ENCODE measurements at places on chromosomes 7 and 10.

GRCh38 chr7:130272381-130273080, 5.9 kb downstream of the CPA2 start:
- no peak for DNase-seq

- no peak for DNase-seq
These were observed 94.9 kb downstream of the ZMIZ1 start for GRCh38 chr10:79163666-79163975.

GRCh38 chr7:4959306-4959705, 319 bp upstream of the MMD2 start:
- no peak for DNase-seq

- DNase-seq, result no peak
These were observed 26.7 kb downstream of the GLI3 start for GRCh38 chr7:42210333-42210732.

DNA sequence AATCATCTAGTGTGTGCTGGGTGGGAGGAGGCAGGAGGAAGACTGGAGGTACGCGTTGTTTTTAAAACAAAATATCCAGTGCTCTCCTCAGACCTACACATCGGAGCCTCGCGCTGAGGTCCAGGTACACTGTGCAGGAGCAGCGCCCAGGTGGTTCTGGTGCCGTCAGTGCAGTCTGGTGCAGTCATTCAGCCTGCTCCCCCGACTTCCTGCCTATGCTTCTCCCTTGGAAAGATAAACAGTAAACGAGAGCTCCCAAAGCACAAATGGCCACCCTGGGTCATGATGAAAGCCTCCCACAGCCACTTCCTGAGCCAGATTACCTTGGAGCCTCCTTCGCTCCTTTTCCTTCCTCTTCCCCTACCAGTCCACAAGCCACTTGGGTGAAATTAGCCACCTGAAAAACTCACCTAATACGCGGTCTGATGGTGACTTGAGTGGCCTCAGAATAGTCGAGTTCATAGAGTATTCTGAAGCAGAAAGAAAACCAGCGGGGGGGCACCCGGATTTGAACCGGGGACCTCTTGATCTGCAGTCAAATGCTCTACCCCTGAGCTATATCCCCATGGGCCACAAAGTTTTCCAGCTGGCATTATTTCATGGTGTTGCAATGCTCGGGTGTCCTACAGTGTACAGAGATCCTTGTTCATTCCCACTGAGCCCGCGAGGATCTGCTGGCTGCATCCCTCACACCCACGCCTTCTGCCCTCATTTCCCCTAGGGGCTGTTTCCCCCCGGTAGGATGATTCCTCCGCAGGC, 82.5 kb downstream of the ZNF467 start:
- no peak for DNase-seq

- no peak for DNase-seq
These were observed 384.7 kb upstream of the KCND2 start for GRCh38 chr7:119888251-119888650.

DNA sequence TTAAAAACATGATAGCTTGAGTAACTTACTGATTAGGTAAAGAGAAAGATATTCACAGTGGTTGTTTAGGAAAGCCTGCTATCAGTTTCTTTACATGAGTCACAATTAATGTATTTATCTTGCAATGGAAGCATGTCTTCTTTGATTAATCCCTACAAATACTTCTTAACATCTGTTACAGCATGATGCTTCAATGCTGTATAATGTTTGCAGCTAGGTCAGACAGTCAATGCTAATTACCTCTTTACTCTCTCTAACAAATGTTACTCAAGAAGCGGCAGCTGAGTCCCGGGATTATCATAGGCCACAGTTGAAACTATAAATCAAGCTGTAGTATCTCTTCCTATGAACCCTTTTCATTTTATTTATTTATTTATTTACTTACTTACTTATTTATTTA, 33.2 kb downstream of the ACBD5 start:
- DNase-seq, result no peak

GRCh38 chr7:27409311-27409710, 166.7 kb downstream of the EVX1 start:
- DNase-seq, result no peak

DNA sequence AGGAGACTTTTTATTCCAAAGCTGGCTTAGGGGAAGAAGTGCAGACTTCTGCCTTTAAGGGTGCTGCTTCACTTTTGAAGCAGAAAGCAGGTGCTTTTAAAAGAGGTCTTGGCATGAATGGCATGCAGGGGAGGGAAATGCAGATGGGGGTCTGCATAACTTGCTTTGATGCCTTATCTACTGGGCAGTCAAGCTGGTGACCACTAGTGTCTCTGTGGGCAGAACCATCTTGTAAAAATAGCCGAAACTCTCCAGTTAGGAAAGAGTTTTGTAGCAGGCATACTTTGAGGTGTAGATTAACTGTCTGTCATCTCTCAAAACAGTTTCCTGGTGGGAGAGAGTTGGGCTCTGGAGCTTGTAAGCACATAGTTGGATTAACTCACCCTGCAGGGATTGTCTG, 9.9 kb upstream of the CTNNA3 start:
- no peak for DNase-seq

DNA sequence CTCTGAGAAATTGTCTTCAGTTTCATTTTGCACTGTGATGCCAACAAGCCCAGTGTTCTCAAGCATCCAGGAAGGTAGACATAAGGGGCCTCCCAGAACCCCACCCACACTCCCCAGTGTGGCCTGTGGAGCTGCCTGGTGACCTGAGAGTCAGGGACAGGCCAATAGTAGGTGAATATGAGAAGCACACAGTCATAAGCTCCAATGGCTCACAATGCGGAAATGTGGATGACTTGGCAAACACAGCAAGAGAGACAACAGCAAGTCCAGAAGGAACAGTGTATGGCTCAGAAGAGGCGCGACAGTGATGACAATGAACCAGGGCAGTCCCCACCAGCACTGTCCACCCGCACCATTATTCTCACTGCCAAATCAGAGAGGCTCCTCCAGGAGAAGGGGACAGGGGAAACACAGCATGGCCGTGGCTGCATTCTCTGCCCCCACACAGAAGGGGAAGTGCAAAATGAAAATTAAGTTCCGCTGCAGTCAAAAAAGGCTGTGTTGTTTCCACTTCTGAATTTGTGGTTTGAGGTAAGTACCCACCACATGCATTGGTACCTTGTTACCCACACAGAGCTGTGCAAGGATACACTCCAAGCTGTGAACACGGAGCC, 419.8 kb downstream of the GRID1 start:
- no peak for DNase-seq

DNA sequence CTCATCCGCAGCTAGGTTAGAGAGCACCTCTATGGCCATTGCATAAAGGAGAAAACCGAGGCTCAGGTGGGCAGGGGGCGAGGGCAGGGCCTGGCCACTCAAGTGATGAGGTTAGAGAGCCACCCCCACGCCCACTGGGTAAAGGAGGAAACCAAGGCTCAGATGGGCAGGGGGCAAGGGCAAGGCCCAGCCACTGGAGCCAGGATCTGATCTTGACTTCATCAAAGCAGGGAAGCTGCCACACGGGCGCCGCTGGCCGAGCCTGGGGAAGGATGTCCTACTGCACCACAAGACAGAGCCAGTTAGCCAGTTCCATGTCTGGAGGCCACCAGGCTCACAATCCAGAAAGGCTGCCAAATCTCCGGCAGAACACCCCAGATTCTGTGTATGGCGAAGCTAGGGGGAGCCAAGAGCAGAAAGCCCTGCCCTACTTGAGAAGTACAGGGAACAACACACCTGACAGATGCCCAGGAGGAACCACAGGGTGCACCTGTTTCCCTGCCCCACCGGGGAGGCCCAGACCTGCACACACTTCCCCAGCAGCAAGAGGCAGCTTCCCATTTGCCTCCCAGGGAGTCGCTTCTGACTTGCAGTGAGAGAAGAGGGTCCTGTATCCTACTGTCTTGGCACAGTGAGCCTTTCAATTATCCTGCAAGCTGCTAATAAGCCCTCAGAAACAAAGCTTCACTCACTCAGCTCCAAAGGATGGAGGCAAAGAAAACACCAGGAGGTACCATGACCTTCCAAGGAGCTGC, 101.9 kb downstream of the TNS3 start:
- DNase-seq, result no peak

GRCh38 chr10:49255883-49256282, 43.1 kb upstream of the C10orf71 start:
- no peak for DNase-seq

- no peak for DNase-seq
These were observed 40.6 kb upstream of the WAC start for GRCh38 chr10:28492116-28492920.

DNA sequence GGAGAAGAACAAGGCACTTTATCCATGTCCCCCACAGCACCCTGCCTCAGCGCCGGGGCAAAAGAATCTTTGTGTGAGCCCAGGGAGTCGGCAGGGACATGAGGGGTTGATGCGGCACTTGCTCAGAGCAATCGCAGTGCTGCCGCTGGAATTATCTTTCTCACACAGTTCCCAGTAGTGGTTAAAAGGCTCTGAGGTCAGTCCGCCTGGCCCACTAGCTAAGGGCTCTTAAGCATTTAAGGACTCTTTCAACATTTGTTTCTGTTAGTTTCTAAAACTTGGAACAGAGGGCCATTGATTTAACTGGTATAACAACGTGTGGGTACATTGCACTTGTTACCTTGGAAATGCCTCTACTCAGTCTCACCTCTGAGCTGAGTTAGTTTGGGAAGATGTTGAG, 208.0 kb upstream of the C7orf33 start:
- no peak for DNase-seq

GRCh38 chr7:140643416-140643815, 2.8 kb upstream of the DENND2A start:
- no peak for DNase-seq

DNA sequence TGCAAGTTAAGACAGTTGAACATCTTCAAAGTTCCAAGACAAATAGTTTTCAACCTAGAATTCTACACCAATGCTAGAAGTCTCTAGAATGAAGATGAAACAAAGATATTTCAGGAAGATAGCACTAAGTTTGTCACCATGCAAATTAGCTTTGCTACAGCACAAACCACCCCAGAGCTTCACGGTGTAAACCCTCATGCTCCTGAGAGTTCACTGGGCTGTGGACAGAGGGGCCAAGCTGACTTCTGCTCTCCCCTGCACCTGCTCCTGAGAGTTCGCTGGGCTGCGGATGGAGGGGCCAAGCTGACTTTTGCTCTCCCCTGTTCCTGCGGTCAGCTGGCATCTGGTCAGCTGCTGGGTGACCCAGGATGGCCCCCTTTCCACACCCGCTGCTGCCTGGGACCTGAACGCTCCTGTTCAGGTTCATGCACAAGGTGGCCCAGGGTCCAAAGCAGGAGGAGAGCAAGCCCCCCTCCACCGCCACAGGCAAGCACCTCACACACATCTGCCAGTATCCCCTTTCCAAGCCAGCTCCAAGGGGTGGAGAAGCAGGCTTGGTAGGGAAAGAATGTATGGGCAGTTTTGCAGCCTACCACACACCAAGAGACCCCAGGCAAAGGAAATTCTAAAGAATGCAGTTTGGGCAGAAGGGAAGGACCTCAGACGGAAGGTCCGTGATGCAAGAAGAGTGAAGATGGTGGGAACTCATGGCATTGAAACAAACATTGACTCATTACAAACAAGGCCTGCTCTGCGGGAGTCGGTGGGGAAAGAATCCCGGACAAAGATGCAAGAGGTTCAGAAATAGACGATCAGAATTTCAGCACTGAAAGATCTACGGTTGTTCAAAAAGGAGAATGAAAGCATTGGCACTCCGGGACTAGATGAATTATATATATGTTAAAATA, 137.8 kb upstream of the PPP2R2D start:
- no peak for DNase-seq

- no peak for DNase-seq
These were observed 7.0 kb downstream of the WDR91 start for GRCh38 chr7:135204341-135204749.

DNA sequence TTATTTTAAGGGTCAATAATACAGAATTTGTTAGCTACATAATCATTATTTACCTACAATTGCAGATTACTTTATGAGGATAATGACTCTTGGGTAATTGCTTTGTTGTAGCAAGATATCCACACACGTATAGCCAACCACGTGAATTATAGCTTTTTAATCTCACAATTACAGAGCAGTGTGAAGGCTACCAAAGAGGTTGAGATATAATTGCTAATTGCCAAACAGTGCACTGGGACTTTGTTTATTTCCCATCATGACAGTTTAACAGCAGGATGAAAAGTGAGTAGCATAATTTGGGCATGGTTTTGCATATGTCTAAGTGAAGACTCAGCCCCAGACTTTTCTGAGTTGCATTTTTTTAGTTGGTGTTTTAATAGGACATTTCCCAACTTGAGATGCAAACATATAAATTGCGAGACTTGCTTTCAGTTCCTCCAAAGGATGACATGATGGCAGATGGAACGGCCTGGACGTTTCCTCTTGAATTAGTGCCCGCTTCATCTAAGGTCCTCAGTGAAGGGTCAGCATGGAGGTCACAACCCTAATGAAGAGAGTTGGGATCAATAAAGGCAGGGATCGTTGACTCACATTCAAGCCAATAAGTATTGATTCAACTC, 180.7 kb upstream of the GPR26 start:
- no peak for DNase-seq

DNA sequence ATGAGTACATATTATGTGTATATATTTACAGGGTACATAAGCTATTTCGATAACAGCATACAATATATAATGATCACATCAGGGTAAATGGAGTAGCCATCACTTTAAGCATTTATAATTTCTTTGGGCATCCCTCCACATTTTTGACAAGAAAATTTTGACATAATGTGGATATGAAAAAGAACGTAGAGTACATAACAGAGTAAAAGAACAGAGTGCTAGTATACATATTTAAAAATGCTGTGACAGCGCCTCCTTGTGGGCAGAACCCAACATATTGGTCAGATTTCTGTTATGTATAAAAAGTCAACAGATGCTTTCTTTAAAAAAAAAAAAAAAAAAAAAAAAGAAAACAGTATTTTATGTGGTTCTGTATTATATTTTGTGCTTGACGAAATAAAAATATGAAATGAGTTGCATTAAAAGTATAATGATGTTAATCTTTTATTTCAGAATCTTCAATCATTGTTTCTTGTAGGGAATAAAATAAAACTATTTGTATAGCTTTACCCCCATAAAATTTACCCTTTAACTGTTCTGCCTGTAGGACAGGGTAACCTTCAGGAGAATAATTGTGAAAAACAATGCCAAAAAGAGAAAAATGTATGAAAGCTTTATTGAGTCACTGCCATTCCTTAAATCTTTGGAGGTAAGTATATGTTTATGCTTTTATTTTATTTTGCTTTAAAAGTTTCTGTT, 18.3 kb upstream of the HBP1 start:
- DNase-seq, result no peak

DNA sequence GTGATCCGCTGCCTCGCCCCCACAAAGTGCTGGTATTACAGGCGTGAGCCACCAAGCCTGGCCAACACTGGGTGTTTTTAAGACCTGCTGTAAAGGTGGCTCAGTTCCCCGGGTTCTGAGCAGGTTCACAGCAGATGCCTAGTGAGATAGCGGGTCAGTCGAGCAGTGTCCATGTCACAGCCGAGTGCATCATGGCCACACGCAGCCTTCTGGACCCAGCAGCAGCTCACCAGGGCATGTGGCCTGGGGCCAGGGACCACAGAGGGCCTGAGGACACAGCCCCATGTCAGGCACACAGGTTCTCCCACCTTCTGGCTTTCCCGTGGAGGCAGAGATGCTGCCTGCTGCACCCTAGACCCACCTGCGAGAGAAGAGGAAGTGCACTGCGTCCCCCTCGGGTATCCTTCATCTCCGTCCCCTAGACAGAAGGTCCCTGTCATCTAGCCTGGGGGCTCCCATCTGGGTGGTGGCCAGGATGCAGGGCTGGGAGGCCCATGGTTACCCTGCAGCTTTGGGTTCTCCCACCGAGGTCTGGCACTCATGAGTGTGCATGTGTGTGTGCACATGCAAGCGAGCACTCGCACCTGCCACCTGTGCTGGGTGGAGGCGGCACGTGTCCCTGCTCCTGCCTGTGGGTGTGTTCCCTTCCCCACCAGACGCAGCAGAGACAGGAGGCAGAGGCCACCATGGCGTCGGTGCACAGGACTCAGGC, 98.6 kb downstream of the NKX6-2 start:
- DNase-seq, result no peak

GRCh38 chr10:97050205-97050745, 135.5 kb downstream of the SLIT1 start:
- no peak for DNase-seq

All from GM12891 (cell line).